ENCODE measurements at places on chromosomes 12 and 14.

GRCh38 chr12:75591628-75592027, 80.2 kb upstream of the KRR1 start:
- no peak for DNase-seq

GRCh38 chr12:91633734-91634357, 451.2 kb upstream of the DCN start:
- DNase-seq: peak; percentile 14

- DNase-seq: no peak
Observed at GRCh38 chr14:67170660-67171059, 18.6 kb upstream of the GARIN2 start.

DNA sequence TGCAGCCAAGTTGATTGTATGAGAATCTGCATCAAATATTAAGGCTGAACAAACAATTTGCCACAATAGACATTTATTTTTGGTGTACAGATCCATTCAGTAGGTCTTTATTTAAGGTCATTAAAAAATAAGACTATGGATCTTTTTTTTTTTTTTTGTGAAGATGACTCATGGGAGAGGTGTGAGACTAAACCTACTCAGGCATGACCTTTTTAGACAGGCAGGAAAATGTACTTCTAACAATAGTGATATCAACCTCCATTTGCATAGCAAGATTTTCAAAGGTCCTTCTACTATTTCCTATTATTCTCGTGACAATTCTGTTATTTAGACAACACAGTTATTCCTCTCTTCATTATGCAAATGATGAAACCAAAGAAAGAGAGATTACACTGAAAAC, 39.9 kb upstream of the PTPRR start:
- DNase-seq: no peak

DNA sequence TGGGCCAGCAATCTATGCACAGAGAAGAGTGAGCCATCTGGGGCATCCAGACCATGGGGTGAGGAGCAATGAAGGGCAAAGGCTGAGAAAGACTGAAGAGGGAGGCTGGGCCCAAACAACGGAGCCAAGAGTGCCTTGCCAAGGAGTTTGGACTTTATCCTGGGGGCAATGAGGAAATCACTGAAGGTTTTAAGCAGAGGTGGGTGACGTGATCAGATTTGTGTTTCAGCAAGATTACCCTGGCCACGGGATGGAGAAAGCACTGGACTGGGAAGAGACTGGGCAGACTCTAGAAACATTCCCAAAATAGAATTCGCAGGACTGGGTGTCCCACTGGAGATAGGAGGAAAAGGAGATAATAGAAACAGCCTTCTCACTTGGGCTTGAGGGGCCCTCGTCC, 65.3 kb downstream of the DPF3 start:
- no peak for DNase-seq

- no peak for DNase-seq
Observed at GRCh38 chr14:54591866-54592265, 24.9 kb downstream of the SAMD4A start.

DNA sequence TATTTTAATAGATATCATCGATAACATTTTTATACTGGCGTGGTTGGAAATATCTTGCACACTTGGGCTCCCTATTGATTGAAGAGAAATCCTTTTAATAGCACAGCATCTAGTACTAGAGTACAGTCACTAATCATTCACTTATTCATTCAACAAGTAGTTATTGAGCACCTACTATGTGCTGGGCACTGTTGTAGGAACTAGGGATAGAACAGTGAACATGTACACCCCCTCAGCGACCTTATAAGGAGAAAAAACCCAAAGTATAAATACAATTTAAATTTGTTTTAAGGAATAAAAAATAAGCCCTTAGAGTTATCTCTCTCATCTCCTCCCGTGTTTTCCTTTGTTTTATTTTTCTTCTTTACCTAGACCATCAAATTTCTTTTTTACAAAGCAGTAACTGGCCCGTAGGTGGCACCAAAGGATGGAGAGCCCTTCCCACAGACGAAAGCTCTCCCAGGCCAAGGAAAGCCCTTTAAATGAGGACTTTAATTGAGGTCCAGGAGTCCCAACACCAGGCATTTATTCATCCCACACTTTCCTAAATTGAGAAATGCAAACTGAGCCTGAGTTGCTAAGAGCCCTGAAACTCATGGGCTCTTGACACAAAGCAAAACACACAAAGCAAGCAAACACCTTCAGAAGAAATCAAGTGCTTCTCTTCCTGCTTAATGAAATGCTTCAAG, 29.0 kb downstream of the PEBP1 start:
- DNase-seq: no peak

DNA sequence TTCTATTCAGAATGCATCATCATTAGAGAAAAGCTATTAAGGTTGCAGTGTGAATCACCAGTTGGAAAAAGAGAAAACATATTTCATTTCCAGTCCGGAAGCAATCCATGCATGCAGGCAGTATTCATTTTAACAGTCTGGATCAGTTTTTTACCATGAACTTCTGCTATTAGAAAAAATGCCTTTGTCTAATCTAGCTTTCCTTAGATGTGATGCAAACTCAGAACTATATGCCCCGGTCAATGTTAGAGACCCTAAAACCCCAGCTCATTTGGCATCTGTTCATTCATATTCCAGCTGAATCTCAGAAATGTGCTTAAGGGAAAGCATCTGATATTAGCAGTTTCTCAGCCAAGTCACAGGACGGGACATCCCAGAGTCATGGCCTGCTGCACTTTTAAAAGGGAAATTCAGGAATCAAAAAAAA, 8.5 kb downstream of the IRAK3 start:
- no peak for DNase-seq

- DNase-seq: no peak
Observed at GRCh38 chr12:32272465-32272864, 126.9 kb upstream of the FGD4 start.

- no peak for DNase-seq
Observed at GRCh38 chr12:124518051-124518932, 49.1 kb downstream of the NCOR2 start.

- DNase-seq: no peak
Observed at GRCh38 chr14:26526137-26526536, 71.7 kb downstream of the NOVA1 start.

DNA sequence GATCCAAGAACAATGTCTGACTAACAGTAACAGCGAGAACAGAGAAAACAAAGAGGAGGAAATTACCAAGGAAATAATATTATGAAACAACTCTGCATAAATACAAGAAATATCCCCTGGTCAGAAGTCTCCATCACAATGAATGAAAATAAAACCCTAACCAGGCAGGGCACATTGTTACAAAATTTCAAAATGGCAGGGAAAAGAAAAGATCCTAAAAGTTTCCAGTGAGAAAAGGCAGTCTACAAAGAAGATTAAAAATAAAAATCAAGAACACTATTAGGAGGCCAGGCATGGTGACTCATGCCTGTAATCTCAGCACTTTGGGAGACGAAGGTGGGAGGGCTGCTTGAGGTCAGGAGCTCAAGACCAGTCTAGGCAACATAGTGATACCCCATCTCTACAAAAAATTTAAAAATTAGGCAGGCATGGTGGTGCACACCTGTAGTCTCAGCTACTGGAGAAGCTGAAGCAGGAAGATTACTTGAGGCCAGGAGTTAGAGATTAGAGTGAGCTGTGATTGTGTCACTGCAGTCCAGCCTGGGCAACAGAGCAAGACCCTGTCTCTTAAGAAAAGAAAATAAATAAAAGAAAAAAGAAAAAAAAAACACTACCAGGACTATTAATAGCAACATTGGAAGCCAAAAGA, 47.8 kb downstream of the FERMT2 start:
- DNase-seq: no peak

DNA sequence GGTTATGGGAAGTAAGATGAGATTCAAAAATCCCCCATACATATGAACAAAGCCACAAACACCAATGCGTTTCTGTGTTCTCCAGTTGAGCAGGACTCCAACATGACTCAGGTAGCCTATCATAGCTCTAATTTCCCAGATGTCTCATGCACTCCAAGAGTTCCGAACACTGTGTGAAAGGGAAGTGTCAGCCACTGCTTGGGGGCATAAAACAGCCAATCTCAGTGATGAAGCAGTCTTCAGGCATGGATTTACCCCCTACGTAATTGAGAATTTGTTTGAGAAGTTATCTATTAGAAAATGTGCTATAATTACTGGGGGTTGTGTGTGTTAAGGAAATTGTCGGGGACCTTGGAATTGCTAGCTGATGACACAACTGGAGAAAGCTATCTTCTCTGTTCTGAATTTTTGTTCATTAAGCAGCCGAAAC, 153.9 kb upstream of the AVPR1A start:
- no peak for DNase-seq

DNA sequence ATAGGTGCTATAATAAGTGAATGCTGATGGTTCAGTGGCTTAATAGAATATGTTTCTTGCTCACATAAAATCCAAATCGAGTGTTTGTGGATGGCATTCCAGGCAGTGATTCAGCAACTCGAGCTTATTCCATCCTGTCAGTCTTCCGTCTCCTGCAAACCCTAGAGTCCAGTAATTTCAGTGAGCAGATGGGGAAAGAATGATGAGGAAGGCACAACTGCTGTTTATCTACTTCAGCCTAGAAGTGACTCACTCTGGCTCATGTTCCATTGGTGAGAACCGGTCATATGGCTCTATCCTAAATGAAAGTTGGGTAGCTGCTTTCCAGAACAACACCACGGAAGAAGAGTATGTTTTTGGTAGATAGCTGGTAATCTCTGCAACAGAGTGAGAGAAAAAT, 421.8 kb upstream of the PDE3A start:
- DNase-seq: no peak

DNA sequence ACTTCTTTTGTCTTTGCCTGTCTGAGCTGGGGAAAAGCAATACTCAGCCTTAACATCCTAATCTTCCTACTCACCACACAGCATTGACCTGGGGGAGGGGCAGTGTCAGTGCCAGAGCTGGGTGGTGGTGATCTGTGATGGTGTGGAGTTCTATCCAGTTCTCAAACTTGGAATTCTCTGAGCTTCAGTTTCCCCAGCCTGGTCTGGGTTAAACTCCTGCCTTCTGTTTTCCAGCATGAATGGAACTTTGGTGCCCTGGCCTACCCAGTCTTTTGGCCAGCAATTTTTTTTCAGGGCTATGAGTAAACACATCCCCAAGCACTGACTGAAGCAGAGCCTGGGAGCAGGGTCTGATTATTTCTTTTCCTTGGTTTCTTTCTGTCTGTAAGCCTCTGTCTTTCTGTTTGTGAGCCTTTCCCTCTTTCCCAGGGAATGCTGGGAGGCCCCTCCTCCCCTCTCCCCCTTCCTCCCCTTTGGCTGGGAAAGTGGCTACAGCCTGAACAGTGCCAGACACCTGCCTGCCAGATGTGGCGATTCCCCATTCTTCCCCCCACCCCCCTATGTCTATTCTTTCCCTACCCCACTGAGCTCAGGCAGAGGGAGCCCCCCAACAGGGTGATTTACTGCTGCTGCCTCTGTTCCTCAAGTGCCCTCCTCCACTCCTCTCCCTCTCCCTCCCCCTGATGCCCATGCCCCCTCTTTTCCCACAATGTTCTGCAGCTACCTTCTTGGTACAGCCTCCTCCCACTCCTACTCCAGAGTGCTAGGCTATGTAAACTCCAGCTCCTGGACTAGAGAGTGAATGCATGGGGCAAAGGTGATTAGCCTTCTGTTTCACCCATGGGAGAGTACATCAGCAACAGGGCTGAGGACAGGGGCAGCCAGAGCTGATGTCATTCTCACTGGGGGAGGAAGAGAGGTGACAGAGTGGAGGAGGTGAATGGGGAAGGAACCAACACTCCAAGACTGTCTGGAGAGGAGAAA, 11.1 kb downstream of the GPR84 start:
- no peak for DNase-seq

DNA sequence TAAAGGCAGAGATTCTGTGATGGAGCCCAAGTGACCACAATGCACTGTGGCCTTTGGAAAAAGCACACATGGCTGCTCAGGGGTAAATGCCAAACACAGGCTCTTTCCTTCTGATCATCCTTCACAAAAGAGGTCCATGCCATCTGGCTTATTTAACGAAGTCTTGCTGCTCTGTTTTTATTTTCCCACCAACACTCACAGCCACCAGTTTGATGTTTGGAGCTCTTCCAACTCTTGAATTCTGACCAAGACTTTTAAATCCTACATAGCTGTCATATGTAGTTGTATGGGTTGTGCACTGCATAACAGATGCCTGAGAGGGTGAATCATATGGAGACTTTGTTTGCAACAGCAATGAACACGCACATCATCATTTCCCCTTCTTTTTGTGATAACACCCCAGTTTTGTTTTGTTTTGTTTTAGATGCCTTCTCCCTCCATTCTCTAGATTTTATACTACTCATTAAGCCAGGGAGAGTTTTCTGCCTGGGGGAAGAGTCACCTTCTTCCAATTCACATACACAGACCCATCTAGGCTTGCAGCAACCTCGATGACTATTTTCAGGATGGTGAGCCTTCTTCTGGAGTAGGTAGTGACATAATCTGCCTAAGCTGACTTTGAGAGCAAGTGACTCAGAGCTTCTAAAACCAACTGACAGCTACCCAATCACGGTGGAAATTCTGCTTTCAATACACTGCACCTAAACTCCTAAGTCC, 145.2 kb upstream of the WSCD2 start:
- DNase-seq: no peak

GRCh38 chr12:132190834-132191500, 46.7 kb downstream of the NOC4L start:
- no peak for DNase-seq

- no peak for DNase-seq
Observed at GRCh38 chr12:131375972-131376345, 334.9 kb upstream of the SFSWAP start.

DNA sequence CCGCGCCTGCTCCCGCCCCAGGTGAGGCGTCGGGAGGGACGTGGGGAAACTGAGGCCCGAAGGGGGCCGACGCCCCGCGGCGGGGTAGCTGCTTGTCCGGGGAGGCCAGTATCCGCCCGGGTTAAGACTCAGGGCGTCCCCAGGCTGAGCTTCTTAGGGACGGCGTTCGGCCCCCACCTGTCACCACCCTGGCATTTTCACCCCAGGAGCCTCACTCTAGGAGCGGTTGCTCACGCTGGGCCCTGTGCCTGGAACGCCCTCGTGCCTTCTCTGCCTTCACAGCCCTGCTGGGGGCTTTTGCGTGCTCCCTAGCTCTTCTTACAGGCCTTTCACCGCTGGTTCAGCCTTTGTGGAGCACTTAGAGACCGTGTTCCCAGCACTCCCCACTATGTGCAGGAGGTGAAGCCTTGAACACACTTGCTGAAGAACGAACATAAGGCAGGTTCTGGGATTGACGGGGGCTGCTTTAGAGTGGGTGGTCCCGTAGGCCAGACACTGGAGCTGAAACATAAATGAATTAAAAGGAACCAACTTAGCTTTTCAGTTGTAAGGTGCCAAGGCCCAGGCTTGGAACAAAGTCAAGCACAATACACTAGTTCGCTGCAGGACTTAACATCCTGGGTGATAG, 601 bp downstream of the ZNF839 start:
- peak; percentile 41 for DNase-seq

- DNase-seq: no peak
Observed at GRCh38 chr12:88063375-88063774, 34.2 kb upstream of the C12orf50 start.

Measured in stimulated activated CD8-positive, alpha-beta memory T cell treated with anti-CD3 and anti-CD28 coated beads, Interleukin-12 subunit alpha, Interleukin-12 subunit beta, amount 100 ng/mL, for 4 hours (primary cell).